ENCODE measurements at places on chromosomes 12 and 14.
A peak's percentile ranks its signal among the peaks of the same experiment; 100 is the strongest.

- no peak for DNase-seq
These were observed 6.6 kb upstream of the IKZF4 start for GRCh38 chr12:56014205-56014604.

GRCh38 chr12:54054742-54055194 is 1.1 kb downstream of the HOXC4 start:
- DNase-seq, result no peak

DNA sequence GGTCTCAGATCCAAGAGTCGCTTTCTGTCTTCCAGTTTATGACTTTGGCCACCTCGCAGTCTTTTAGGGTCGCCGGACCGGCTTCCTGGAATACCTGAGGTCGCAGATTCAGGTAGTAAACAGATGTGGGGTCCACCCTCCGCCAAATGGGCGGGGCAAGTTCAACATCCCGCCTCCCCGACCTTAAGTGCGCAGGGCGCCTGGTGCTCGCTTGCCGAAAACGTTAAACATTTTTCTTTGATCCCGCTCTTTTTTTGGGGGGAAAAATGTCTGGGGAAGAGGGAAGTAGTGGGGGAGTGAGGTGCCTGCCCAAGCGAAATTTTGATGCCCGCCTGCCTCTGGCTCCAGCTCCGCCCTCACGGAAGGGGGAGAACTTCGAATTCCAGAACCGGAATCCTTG is 73.9 kb upstream of the TBX5 start:
- DNase-seq, result no peak

DNA sequence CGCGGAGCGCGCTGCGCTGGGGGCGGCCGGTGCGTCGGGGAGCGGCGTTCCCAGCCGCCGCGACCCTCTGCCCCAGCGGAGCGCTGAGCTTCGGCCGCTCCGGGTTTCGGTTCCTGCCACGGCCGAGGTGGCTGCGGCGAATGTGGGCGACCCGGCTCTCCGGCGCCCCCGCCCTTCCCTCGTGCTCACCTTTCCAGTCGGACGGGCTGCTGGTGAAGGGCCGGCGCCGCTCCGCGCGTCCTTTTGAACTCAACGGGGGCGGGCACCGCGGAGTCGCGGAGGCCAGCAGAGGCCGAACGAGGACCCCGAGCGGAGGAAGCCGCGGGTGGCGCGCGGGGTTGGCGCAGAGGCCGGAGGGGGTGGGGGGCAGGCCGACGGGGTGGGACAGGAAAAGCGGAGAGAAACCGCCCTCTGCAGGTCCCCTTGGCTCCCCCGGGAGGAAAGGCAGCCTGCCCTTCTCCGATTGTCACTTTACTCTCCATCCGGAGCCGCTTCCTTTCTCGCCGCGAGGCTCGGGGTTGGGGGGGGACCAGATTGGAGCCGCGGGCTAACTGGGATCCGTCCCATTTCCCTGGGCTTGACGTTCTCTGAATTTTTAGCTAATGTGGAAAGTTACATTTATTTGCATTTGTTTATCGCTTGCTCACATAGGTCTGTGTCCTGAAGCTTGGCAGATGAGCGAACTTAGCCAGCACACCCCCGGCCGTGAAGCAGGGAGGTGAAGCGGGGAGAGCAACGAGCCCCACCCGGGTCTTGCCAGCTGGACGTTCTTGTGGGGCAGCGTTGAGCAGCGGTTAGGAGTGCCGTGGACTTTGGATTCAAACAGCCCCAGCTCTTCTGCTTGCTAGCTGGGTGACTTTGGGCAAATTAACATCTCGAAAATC is at the start of gene SMAGP:
TSS of gene SMAGP (minus strand) at position 349 of the 884 bp plus-strand sequence. CDS start 1,137 bp downstream, outside the sequence.
- peak; percentile 48 for DNase-seq

GRCh38 chr14:84674636-84675035 is 855.3 kb upstream of the FLRT2 start:
- DNase-seq, result no peak

GRCh38 chr14:55600784-55601561 is 21.0 kb downstream of the KTN1 start:
- no peak for DNase-seq

DNA sequence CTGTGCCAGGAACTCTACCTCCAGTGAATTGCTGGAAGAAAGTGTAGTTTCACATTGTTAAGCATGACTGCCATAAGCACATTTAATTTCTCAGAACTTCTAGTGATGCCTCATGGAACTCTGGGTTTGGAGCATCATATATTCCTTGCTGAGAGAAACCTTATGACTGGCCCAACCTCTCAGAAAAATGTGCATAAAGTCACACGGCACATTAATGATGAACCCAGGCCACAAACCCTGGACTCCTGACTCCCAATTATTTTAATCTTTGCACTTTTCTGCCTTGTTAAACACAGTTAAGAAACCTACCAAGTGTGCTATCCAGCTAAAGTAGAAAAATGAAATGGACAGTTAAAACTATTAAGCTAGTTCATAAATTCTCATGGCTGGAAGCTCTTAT is 5.6 kb downstream of the TCP11L2 start:
- no peak for DNase-seq

DNA sequence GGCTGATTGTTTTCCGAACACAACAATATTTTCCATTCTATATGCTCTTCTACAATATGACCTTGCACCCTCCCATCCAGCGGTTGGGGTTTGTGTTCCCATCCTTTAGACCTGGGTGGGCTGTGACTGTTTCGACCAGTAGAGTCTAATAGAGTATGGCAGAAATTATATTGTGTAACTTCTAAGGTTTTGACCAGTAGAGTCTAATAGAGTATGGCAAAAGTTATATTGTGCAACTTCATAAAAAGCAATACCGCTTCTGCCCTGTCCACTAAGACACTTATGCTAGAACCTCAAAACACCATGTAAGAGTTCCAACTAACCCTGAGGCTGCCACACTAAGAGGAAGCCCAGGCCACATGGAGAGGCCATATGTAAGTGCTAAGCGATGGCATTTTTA is 719.7 kb upstream of the TBX3 start:
- DNase-seq, result no peak

GRCh38 chr12:126512916-126513913 is 1448.0 kb downstream of the AACS start:
- no peak for DNase-seq

DNA sequence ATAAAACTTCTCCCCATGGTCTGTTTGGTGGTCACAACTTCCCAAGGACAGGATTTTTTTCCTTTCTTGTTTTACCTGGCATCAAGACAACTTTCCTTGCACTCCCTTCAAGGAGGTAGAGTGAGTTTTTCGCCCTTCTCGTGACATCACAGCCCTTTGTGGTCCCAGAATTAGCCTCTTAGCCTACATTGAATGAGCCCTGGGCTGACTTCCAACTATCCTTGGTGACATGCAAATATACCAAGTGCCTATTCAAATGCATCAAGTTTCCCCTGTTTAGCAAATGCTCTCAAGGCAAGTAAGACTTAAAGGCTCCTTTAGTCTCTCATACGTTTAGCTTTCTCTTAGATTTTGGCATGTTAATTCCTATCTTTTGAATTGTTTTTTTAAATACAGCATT is 36.6 kb downstream of the TC2N start:
- DNase-seq, result no peak

- no peak for DNase-seq
These were observed 267.5 kb downstream of the CCDC91 start for GRCh38 chr12:28457785-28458184.

GRCh38 chr14:54709444-54709843 is 142.5 kb downstream of the SAMD4A start:
- no peak for DNase-seq

DNA sequence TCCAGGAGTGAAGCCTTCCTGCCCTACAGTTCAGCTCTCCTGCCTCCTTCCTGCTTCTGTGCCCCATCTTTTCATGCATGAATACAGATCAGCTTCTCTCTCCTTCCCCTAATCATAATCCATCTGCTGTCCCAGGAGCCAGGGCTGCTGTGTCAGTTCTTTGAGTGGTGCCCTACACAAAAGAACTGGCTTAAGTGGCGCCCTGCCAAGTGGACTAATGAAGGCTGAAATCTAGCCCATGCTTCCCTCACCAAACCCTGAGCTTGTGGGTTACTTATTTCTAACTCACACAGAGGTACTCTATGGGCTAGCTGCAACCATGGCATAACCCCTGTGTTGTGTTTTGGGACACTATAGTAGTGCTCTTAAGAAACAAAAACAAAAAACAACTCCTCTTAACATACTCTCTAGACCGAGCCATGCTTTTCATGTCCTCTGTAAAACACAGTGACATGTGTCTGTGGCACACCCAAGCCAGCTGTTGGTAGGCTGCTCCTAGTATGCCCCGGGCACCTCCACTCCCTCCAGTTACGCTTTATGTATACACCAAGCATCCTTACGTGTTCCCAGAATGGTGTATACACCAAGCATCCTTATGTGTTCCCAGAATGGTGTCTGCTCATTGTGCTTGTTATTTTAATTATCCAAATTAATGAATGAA is 19.3 kb upstream of the ETV6 start:
- DNase-seq, result no peak

DNA sequence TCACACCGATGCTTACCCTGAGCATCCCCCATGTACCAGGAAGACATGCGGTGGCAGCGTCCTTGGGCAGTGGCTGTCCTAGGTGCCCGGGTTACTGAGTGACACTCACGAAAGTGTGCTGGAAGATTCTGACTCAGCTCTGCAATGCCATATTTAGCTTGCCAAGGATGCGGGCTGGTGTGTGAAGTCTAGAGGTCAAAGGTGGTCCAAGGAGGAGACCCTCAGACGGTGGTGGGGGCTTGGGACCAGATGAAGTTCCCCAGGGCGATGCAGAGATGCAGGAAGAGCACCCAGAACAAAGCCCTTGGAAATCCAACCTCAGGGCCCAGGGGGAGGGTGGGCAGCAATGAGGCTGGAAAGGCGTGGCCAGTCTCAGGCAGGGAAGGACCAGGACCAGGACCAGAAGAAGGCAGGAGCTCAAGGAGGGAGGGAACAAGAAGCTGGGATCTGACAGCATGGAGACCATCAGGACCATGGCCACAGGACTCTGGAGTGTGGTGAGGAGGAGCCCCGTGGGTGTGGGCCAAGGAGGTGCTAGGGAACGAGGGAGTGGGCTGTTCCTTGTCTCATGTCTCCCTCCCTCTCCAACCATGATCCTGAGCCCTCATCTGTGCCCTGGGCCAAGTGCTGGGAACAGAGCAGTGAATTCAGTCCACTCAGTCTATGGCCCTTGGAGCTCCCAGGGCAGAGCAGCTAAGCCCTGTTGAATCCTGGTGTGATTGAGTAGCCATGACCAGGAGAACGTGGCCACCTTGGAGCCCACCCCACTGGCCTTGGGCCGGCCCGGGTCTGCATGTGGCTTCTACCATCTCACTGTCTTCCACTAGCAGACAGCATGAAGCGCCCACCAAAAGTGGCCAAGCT is 310.1 kb upstream of the DIO3 start:
- no peak for DNase-seq

GRCh38 chr12:52829986-52830770 is 3.9 kb downstream of the KRT79 start:
- no peak for DNase-seq

DNA sequence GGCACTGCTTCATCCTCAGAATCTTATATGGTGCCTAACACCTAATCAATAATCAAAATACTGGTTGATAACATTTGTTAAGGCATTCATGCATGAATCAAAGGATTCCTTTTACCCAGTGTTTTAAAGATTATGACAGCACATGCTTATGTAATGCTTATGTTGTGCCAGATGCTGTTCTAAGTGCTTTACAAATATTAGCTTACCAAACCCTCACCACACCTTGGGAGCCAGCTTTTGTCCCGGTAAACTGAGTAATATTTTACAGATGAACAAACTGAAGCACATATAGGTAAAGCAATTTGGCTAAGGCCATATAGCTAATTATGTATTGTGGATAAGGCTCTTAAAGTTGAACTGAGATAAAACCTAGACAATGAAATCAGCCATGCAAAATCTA is 209.2 kb downstream of the ALX1 start:
- DNase-seq, result no peak

DNA sequence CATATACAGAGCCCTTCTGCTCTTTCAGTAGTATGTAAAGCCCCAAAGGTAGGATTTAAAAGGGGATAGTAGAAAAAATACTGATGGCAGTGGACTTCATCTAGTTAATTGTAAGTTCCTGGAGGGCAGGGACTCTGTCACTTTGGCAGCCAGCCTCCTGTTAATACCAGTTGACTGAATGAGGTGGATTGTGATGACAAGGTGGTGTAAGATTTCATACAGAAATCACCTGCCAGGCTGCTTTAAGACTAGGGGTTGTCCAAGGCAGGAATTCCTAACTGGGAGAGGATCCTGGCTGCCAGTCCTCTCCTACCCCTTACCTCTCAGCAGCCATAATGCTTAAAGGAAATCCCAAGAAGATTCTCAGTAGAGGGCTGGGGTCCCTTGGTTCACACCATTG is 7.3 kb downstream of the DYRK2 start:
- DNase-seq, result no peak

- DNase-seq, result no peak
These were observed 17.3 kb upstream of the KRT86 start for GRCh38 chr12:52257074-52257551.

GRCh38 chr12:27063250-27063851 is 19.0 kb downstream of the C12orf71 start:
- no peak for DNase-seq

DNA sequence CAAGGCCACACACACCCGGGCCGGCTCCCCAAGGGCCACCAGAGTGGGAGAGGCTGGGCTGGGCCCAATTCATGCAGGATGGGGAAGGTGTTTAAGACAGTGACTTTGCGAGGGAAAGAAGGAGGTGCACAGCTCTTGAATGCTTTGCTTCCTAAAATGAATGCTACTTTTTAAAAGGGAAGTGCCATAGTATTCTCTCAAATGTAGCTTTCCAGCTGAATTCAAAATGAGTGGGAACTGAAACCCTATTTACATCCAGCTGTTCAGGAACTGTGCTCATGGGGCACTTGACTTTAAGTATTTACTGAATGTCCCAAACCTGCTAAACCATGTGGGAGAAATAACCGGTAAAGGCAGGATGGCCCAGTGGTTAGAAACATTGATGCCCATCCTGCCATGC is 7.6 kb downstream of the ITPK1 start:
- no peak for DNase-seq

- no peak for DNase-seq
These were observed 204.5 kb downstream of the SLC15A4 start for GRCh38 chr12:128619263-128619662.

- DNase-seq, result no peak
These were observed 4.1 kb upstream of the CSAD start for GRCh38 chr12:53184828-53185227.

- no peak for DNase-seq
These were observed 431.8 kb downstream of the DPF3 start for GRCh38 chr14:72462056-72462455.

GRCh38 chr14:55450539-55450938 is 10.1 kb upstream of the TBPL2 start:
- DNase-seq, result no peak

DNA sequence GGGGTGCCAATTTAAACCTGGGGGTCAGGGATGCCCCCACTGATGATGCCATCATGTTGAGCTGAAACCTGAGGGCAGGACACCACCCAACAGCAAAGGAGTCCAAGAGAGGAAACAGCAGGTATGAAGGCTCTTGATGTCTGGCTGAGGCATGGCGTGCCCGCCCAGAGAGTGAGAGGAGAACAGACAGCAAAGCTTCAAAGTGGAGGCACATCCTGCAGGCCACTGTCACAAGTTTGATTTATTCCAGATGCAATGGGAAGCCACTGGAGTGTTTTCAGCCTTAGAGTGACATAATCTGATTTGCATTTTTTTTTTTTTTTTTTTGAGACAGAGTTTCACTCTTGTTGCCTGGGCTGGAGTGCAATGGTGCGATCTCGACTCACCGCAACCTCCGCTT is 34.8 kb downstream of the IRF2BPL start:
- DNase-seq, result no peak

GRCh38 chr12:69905801-69906200 is 80.8 kb downstream of the MYRFL start:
- DNase-seq, result no peak

GRCh38 chr12:5963515-5963914 is 18.5 kb upstream of the ANO2 start:
- DNase-seq, result no peak
